Natural killer cell (primary cell): ENCODE measurements at places on chromosomes 3 and 15.

GRCh38 chr15:90584841-90585240 is 55.1 kb downstream of the CRTC3 start:
- DNase-seq, result no peak

- DNase-seq, result no peak
Observed at GRCh38 chr15:91632981-91633380, 220.5 kb upstream of the SLCO3A1 start.

DNA sequence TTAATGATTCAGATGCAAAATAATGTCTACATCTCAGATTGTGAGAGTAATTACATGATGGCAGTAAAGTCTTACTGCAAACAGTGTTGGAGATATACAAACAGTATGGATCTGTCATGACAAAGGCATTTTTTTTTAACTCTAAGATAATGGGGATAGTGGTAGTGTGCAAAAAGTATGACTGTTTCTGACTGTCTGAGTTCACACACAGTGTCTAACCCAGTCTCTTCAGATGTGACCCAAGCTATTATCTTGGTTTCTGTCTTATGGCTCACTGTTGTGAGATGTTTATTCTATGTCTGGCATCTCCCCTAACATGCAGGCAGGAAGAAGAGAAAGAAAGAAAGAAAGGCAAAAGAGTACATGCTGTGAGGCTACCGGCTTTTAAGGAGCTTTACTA is 17.0 kb downstream of the RPL39L start:
- DNase-seq, result no peak

GRCh38 chr3:104849070-104849469 is 517.6 kb upstream of the ALCAM start:
- DNase-seq, result no peak

DNA sequence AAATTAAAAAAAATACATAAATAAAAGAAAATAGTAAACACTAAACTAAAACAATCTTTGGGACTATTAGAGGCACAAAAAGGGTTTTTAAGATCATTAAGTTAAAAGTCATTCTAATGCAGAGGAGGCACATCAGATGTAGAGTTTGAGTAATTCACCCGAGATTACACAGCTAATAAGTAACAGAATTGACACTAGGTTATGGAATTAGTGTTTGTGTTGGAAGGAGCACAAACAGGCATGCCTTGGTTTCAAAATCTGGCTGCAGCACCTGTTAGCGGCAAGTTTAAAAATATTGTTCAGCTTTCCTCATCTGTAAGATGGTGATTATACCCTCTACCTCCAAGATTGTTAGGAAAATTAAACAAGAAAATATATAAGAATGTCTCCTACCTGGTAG is 39.0 kb downstream of the RASA2 start:
- DNase-seq, result no peak

- no peak for DNase-seq
Observed at GRCh38 chr3:169237201-169237600, 426.3 kb downstream of the MECOM start.

GRCh38 chr3:29128001-29128400 is 152.9 kb upstream of the RBMS3 start:
- DNase-seq, result no peak

- no peak for DNase-seq
Observed at GRCh38 chr15:52228921-52229320, 37.7 kb upstream of the GNB5 start.

- DNase-seq, result no peak
Observed at GRCh38 chr3:66195347-66195783, 25.4 kb upstream of the SLC25A26 start.

DNA sequence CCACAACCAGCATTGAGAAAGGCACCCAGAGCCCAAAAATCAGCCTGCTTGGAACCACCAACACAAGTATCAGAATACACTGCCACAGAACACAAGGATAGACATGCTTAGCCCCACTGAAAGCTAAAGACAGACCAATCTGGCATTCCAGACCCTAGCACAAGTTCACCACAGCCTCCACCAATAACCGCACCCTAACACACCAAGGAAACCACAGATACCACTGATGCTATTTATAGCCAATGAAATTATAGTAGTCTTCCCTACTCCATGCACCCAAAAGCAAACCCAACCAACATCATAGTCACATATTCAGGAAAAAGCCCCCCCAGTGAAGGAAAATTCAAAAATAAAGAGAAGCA is 83.9 kb upstream of the STT3B start:
- DNase-seq, result no peak

- DNase-seq, result no peak
Observed at GRCh38 chr3:36689560-36689959, 74.8 kb downstream of the DCLK3 start.

DNA sequence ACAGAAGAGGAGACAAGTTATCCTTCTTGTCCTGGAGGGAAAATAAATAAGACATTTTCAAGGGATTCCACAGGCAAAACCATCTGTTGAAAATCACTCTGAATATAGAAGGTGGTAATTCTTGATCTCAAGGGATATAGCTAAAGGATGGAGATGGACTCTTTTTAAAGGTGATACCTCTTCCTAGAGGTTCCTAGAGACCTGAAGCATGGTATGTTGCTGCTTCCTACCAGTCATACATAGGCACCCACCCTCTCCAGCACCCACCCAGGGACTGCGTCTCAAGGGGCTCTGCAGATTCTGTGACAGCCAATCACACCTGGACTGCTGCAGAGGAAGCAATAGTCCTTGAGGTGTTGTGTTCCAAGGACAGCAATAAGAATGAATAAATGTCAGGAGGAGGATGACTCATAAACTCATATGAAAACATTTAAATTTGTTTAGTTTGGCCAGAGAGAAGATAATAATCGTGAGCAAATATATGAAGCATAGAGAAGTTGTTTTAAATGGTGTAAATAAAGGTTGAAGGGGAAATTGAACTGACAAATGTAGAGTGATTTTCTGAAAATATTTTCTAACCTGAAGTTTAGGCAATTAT is 741.6 kb upstream of the CBLB start:
- no peak for DNase-seq

DNA sequence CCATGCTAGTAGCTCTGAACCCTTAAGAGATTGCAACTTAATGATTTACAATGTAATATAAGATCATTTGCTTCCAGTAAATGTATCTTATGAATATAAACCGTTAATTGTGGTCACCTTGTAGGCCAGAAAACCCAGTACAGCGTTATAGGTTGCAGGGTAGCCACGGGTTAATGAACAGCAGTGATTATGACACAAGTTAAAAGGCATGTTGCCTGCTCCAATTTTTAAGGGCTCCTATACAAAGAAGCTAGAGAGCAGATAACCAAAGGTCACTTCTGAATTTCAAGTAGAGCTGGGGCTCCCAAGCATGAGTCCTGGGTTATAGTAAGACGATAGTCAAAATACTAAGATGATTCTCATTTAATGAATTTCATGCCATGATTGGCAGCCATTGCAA is 13.5 kb downstream of the GUCA1C start:
- no peak for DNase-seq

DNA sequence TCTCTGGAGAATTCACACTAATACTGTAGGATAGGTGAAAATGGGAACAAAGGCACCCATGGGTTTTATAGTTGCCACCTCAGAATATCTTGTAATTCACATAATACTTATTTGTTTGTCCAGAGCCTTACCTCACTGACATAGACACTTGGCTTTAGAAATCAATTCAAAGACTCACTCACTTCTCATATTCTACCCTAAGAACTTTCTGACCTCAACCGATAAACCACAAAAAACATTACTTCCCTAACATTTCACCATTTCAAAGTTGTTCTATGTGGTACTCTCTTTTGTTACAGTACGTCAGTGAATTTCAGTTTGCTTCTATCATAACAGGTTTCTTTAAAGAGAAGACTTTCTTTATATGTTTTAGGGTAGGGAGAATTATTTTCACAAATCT is 359.3 kb downstream of the IGSF11 start:
- no peak for DNase-seq

GRCh38 chr3:158213461-158213860 is 103.6 kb downstream of the RSRC1 start:
- DNase-seq, result no peak

GRCh38 chr15:73369154-73369694 is 466 bp upstream of the HCN4 start:
- no peak for DNase-seq

- DNase-seq, result no peak
Observed at GRCh38 chr3:189419038-189419437, 212.2 kb upstream of the TP63 start.

- no peak for DNase-seq
Observed at GRCh38 chr3:52798978-52799476, 4.4 kb downstream of the ITIH3 start.

DNA sequence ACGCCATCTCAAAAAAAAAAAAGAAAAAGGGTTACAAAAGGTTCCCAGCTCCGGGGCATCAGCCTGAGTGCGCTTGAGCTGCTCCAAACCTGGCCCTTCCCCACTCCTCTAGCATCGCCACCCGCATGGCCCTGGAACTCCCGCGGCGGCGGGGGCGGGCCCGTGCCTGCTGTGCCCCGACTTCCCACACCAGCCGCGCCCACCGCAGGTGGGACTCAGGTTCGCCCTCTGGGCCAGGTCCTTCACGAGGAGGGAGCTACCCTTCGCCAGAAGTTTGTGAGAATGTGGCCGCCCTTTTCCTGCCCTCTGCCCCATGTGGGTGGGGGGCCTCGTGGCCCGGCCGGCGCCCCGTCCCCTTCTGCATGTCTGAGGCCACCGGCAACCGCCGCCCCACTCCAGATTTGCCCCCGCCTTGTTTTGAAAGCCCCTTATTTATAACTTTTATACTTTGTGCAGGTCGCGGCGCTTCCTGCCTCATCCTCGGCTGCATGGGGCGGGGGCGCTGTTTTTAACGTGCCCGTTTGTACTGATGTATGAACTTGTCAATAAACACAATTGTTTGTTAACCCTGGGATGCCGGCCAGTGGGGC is 507 bp upstream of the JMJD7 start:
- DNase-seq, result no peak

- no peak for DNase-seq
Observed at GRCh38 chr15:42123546-42123945, 29.2 kb upstream of the PLA2G4D start.

GRCh38 chr3:64185436-64185835 is 39.8 kb downstream of the PRICKLE2 start:
- no peak for DNase-seq

DNA sequence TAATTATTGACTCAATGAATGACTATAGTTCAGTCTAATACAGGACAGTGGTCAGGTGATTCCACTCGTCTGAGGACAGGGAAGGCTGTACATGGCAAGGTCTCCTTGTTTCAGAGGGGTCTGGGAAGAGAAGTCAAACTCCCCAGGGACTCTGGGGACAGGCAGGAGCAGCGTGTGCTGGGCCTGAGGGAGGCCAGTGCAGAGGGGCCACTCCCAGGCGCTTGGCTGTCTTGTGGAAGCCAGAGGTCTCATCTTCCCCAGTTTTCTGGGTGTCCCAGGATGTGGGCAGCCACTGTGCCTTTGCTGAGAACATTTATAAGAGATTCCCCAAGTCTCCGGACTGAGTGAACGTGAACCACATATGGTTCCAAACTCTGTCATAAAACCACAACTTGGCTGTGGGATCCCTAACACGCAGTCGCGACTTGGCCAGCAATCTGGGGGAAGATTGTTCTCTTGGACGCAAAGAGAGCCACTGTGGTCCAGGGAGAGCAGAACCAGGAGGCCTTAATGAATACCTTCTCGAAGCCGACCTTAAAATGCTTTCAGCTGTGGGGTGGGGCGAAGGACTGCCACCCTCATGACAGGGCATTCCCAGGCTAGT is 30.4 kb downstream of the BHLHE40 start:
- DNase-seq, result no peak

DNA sequence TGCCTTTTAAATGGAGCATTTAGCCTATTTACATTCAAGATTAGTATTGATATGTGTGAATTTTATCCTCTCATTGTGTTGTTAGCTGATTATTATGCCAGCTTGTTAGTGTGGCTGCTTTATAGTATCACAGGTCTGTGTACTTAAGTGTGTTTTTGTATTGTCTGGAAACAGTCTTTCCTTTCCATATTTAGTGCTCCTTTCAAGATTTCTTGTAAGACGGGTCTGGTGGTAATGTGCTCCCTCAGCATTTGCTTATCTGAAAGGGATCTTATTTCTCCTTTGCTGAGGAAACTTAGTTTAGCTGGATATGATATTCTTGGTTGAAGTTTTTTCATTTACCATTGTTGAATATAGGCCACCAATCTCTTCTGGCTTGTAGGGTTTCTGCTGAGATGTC is 549.0 kb downstream of the EPHA3 start:
- DNase-seq, result no peak

GRCh38 chr3:153749070-153749610 is 372.1 kb upstream of the ARHGEF26 start:
- DNase-seq, result no peak

- DNase-seq, result no peak
Observed at GRCh38 chr3:103767635-103768034, 1332.8 kb downstream of the ZPLD1 start.

DNA sequence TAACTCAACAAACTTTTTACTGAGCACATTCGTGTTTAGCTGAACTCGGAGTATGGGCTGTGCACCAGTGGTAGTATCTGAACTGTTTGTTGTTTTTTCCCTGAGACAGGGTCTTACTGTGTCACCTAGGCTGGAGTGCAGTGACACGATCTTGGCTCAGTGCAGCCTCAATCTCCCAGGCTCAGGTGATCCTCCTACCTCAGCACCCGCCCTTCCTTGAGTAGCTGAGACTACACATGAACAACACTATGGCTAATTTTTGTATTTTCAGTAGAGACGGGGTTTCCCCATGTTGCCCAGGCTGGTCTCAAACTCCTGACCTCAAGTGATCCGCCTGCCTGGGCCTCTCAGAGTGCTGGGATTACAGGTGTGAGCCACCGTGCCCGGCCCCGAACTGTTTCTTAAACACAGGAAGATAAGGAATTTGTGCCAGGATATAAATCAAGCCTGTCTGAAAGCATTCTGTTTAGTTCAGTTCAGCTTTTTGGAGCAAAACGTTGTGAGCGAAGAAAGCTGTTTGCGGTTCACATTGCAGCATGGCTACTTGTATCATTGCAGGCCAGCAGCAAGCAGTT is 40.4 kb upstream of the SKOR1 start:
- DNase-seq, result no peak

GRCh38 chr15:54277834-54278233 is 299.6 kb downstream of the UNC13C start:
- DNase-seq, result no peak

DNA sequence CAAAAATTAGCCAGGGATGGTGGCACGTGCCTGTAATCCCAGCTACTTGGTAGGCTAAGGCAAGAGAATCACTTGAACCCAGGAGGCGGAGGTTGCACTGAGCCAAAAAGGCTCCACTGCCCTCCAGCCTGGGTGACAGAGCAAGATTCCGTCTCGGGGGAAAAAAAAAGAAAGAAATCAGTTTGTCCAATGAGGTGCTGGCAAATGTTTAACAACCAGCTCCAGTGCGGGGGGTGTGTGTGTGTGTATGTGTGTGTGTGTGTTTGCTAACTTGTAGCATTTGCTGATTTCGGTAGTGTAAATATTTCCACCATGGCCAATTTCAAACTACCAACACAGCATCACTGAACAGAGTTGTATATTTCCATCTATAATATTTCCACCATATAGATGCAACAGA is 23.8 kb upstream of the IDH2 start:
- DNase-seq, result no peak

- no peak for DNase-seq
Observed at GRCh38 chr15:75161106-75161916, 40.4 kb upstream of the C15orf39 start.

GRCh38 chr3:18217507-18218174 is 207.5 kb downstream of the SATB1 start:
- no peak for DNase-seq

- no peak for DNase-seq
Observed at GRCh38 chr15:23518104-23518503, 47.4 kb upstream of the MKRN3 start.
